Natural killer cell treated with Interleukin-12 subunit alpha and Interleukin-12 subunit beta and Interleukin-15 and Interleukin-18, amount 100 ng/mL, for 72 hours (primary cell): ENCODE measurements at places on chromosomes 16 and 17.

GRCh38 chr17:79223953-79224352 is 149.3 kb downstream of the ENGASE start:
- no peak for DNase-seq

- DNase-seq, result peak; percentile 87
Observed at GRCh38 chr17:8056232-8056975, 17.5 kb downstream of the ALOX15B start.

GRCh38 chr16:55468352-55468990 is 10.5 kb upstream of the MMP2 start:
- no peak for DNase-seq

GRCh38 chr17:78271419-78272170 is 40.2 kb downstream of the TMEM235 start:
- peak; percentile 53 for DNase-seq

DNA sequence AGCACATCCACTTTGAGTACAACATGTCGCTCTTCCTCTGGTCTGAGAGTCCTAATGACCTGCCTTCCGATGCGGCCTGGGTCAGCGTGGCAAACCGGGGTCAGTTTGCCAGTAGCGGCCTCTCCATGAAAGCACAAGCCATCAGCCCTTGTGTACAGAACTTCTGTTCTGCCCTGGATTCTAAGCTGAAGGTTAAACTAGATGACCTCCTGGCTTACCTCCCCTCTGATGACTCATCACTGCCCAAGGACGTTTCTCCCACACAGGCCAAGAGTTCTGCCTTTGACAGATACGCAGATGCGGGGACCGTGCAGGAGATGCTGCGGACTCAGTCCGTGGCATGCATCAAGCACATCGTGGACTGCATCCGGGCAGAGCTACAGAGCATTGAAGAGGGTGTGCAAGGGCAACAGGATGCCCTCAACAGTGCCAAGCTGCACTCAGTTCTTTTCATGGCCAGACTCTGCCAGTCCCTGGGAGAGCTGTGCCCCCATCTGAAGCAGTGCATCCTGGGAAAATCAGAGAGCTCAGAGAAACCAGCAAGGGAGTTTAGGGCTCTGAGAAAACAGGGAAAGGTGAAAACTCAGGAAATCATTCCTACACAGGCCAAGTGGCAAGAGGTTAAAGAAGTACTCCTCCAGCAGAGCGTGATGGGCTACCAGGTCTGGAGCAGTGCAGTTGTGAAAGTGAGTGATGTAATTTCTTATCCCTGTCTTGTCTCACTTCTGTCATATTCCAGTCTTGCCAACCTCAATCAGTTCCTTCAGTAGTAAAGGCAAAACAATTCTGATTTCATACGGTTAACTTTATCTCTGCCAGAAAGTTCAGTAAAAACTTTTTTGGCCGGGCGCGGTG is 8.6 kb downstream of the COG1 start:
- DNase-seq, result peak; percentile 34

DNA sequence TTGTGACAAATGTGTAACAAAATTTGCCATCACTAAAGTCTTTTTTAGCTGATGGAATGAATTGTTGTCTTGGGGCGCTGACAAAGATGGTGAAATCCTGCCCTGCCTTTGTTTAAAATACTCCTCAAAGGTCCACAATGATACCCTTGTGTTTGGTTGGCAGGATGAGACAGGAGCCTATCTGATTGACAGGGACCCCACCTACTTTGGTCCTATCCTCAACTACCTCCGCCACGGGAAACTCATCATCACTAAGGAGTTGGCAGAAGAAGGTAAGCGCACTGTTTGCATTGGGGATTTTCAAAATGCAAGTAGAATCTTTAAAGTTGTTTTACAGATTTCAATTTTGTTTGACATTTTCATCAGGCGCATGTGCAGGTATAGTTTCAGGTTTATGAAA is 2.0 kb downstream of the KCTD2 start:
- no peak for DNase-seq

DNA sequence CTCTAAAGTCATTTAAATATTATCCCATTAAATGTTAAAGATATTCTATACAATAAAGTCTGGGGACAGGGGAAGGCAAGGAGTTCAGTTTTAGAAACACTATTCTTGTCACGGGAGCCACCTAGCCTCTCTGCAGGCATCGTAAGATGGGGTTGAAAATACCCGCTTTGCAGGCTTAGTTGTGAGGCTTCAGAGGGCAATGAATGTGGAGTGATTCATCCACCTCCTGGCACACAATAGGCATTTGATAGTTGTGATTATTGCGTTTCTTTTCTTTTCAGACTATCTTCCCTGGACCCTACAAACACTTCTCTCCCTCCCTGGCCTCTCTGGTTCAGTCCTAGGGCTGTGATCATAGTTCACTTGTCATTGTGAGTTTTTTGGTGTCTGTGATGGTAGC is 19.6 kb downstream of the GLP2R start:
- DNase-seq, result no peak

- DNase-seq, result no peak
Observed at GRCh38 chr16:80852261-80852872, 48.0 kb upstream of the CDYL2 start.

GRCh38 chr16:81035975-81036750 is 521 bp downstream of the ATMIN start:
- DNase-seq, result no peak

DNA sequence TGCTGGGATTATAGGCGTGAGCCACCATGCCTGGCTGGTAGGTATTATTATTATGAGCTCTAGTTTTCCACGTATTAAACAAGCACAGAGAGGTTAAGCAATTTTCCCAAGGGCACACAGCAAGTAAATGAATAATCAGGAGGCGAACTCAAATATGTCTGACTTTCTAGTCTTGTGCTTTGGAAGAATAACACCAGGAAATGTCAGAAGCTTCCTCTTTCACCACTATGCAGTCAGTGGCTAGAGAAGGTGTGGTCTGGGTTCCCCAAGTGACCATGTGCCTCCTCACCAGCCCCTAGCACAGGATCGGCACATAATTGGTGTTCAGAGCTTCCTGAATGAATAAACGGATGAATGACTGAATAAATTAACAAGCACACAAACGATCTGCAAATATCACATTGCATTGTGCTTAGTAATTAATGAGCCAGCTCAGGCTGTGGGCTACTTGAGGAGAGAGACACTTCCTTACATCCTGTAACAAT is 21.6 kb upstream of the SCNN1B start:
- DNase-seq, result no peak

GRCh38 chr17:1090465-1091189 is 89.2 kb downstream of the ABR start:
- no peak for DNase-seq
